ENCODE measurements at places on chromosomes 11 and 22.

DNA sequence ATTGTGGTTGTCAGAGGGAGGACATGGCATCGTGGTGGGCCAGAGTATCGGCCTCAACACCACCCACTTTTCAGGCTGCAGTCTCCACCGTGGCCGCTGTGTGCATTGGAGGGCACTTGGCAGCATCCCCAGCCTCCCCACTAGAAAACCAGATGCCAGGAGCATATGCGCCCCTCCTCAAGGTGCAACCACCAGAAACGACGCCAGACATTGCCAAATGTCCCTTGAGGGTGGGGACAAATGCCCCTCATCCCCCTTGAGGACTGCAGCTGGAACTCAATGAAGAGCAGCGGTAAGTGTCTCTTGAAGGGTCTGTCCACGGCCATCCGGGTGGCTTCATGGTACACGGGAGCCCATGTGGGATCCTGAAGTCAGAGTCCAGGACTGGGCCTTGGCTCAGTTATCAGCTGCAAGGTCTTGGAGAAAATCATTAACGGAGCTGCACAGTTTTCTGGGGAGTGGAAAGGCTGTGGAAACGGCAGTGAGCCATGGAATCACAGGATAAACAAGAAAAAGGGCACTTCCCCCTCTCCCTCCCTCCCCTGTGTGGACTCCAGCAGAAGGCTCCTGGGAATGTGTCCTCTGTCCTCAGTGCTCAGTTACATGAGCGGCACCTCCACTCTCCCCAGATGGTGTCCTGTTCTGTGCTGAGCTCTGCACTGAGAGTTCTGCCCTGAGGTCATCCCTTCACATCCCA lies 324.4 kb upstream of the B3GAT1 start:
- H3K4me1 ChIP-seq = peaks cover 5% of the 10 kb centered on the region
- H3K27me3 ChIP-seq = no peaks in the 10 kb centered on the region
- no peak overlapping the region for H3K4me3 ChIP-seq
- H3K27ac ChIP-seq = no peak overlapping the region

DNA sequence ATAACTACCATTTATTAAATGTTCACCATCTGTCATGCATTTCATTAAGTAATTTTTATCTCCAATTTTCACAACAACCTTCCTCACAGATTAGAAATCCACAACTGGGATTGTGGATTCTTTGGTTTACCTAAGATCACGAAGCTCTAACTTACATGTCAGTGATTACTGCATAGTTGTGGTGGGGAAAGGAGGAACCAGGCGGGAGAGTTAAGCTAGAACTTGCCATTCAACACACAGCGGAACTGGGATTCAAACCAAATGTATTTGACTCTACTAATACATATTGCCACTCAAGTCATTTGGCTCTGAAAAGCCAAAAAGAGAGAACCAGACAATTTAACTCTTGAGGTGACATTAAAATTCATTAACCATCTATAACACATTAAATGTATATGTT lies 10.4 kb upstream of the LAYN start:
- H3K4me1 ChIP-seq = no peaks in the 10 kb centered on the region
- no peaks in the 10 kb centered on the region for H3K36me3 ChIP-seq
- H3K27ac ChIP-seq = no peak overlapping the region
- H3K4me3 ChIP-seq = no peak overlapping the region

GRCh38 chr11:1384199-1384970 lies 5.3 kb upstream of the BRSK2 start:
- no peaks in the 10 kb centered on the region for H3K27me3 ChIP-seq
- H3K4me3 ChIP-seq = no peak overlapping the region
- DNase-seq = no peak
- no peaks in the 10 kb centered on the region for H3K36me3 ChIP-seq
- no peak overlapping the region for H3K27ac ChIP-seq
- peaks cover 17% of the 10 kb centered on the region for H3K4me1 ChIP-seq

DNA sequence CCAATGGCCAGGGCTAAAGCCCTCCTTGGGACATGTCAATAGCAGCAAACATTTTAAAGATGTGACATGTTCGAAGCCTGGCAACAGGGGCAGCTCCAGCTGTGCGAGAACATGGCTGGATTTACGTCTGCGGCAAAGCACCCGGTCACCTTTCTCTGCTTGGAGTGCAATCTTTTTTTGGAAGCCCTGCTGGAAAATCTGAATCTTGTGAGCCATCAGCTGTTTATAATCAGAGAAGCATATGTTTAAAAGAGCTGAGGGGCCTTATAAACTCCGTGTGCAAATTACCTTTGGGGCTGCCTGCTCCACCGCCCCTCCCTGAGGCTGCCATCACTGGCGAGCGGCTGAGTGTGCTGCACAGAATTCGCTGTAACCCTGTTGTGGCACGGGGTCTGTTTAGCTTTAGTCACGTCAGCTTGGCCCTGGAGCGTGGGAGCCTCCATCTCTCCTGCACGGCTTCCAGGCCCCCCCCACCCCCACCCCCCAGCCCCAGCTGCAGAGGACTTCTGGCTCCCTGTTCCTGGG lies 9.0 kb upstream of the KCNQ1OT1 start:
- no peak for DNase-seq
- no peaks in the 10 kb centered on the region for H3K36me3 ChIP-seq
- H3K4me3 ChIP-seq = no peak overlapping the region

GRCh38 chr11:12222055-12222792 lies 111.8 kb downstream of the MICAL2 start:
- H3K27me3 ChIP-seq = no peaks in the 10 kb centered on the region
- peaks cover 65% of the 10 kb centered on the region for H3K4me1 ChIP-seq
- H3K4me3 ChIP-seq = no peak overlapping the region
- DNase-seq = peak; percentile 82
- H3K36me3 ChIP-seq = peaks cover 37% of the 10 kb centered on the region

- no peaks in the 10 kb centered on the region for H3K36me3 ChIP-seq
- H3K4me1 ChIP-seq = peaks cover 47% of the 10 kb centered on the region
- no peak overlapping the region for H3K4me3 ChIP-seq
- H3K27ac ChIP-seq = peak overlapping the region; percentile 76
- peak; percentile 82 for DNase-seq
Observed at GRCh38 chr22:19844377-19845053, 10.2 kb downstream of the GNB1L start.

DNA sequence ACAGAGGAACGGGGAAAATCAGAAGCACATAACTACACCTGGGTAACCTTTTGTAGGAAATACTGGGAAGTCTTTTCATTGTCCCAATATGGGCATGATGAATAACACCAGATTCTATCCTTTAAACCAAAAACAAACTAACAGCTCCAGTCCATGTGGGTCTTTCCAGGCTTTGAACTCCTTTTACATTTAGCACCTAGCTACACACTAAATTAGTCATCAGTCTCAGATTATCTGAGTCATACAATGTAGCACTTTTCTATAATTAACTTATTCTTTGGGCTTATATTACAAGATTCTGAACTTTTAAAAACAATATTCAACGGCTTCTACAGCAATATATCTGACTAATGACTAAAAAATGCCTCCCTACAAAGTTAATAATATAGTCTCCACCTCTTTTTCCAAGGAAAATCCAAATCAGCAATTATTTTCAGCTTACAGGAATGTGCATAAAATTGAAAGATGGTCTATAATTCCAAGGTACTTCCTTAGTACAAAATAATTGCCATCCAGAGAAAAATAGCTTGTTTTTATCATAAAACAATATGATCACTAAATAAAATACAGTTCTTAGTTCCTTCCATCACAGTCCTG lies 26.3 kb downstream of the STK33 start:
- H3K4me3 ChIP-seq = no peak overlapping the region
- no peak overlapping the region for H3K27ac ChIP-seq
- no peaks in the 10 kb centered on the region for H3K27me3 ChIP-seq
- H3K4me1 ChIP-seq = no peaks in the 10 kb centered on the region
- H3K36me3 ChIP-seq = no peaks in the 10 kb centered on the region

DNA sequence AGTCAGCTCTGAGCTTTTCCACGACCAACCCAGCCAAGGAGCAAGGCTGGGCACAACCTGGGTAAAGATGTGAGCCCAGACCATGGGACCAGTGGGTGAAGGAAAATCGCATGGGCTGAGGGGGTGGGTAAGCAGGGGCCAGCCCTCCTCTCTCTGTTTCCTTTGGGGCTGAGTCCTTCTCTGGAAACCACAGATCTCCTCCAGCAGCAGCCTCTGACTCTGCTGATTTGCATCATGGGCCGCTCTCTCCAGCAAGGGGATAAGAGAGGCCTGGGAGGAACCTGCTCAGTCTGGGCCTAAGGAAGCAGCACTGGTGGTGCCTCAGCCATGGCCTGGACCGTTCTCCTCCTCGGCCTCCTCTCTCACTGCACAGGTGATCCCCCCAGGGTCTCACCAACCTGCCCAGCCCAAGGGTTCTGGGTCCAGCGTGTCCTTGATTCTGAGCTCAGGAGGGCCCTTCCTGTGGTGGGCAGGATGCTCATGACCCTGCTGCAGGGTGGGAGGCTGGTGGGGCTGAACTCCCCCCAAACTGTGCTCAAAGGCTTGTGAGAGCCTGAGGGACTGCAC lies 67.8 kb downstream of the GGTLC2 start:
- no peaks in the 10 kb centered on the region for H3K27me3 ChIP-seq
- H3K4me3 ChIP-seq = no peak overlapping the region
- H3K36me3 ChIP-seq = no peaks in the 10 kb centered on the region

GRCh38 chr11:110479108-110480101 lies 49.7 kb downstream of the FDX1 start:
- no peaks in the 10 kb centered on the region for H3K36me3 ChIP-seq
- peaks cover 8% of the 10 kb centered on the region for H3K4me1 ChIP-seq
- no peak overlapping the region for H3K27ac ChIP-seq
- DNase-seq = no peak

Data from upper lobe of right lung (tissue), 1 donor.